ENCODE measurements at places on chromosomes 2 and 18. TPM values are rescaled to one million over a fixed set of nuclear protein-coding genes. Genes with fewer than 3 reads are reported as not detected.

DNA sequence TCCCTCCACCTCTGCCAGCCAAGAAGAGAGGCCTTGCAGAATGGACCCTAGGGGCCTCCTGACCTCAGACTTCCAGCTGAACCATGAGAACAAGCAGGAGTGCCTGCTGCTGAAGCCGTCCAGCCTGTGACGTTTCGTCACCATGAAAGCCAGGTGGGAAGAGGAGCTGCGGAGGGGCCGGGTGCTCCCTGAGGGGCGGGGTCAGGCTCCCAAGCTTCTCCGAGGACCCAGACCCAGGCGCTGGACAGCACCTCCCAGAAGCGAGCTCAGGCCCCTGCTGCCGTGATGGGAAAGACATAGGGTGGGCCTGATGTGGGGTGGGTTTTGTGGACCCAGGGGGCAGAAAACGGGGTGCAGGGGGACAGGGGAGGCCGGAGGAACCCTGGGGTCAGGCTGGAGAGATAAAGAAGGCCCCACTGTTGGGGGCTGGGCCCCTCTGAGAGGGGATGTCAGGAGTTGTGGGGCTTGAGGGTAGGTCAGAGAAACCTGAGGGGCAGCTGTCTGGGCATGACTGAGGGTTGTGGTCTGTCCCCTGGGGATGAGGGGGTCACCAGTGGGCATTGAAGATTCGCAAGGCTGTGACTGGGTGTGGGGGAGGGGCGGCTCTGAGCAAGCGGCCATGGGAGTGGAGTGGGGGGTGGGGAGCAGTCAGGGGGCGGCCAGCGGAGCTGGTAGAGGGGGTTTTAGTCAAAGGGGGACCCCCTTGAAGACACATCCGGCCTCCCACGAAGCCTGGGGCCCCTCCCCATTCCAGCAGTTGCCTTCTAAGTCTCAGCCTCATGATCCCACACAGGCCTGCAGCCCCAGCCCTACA, 73.4 kb upstream of the ODC1 start:
- DNase-seq: no peak

DNA sequence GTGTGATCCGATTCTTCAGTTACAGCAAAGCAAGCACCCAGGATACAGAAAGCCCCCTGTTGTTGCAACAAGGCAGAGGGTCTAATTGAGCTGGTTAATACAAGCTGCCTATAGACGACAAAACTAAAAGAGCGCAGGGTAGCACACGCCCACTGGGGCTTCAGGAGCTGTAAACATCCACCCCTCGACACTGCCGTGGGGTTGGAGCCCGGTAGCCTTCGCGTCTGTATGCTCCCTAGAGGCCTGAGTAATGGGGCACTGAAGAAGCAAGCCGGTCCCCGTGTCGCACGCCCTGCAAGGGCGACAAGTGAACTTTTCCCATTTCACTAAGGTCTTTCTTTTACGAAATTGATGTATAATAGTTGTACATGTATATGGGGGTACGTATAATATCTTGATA, 24.7 kb upstream of the CHRNA1 start:
- DNase-seq: no peak

GRCh38 chr2:44388877-44389276, 27.1 kb downstream of the CAMKMT start:
- no peak for DNase-seq

Gene ZSCAN30
- total RNA-seq: 21.3 TPM

All from breast epithelium (tissue), 4 donors.